ENCODE measurements at places on chromosomes 1 and 21.

DNA sequence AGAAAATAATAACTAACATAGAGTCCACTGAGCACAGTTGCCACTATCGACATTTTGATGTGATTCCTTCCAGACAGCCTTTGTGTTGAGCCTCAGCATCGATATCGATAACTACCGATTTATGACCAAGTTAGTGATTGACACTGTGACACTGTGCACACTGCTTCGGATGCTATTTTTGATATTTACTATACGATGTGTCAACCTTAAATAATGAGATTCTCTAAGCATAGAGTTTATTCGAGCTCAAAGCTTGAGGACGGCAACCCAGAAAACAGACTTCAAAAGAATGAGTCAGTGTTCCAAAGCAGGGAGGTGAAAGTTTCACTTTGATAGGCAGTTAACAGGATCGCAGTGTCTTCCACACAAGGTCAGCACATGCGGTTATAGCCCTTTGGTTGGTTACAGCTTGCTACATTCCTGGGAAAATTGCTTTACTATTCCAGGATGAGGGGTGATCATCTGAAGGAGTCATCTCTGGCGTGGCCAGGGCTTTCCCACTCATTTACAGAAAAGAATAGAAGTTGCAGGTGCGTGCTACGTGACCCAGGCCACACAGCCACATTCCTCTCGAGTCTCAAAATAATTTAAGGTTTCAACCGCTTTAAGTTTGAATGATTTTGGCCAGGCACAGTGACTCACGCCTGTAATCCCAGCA lies 53.6 kb upstream of the EFHD2 start:
- no peak for DNase-seq

DNA sequence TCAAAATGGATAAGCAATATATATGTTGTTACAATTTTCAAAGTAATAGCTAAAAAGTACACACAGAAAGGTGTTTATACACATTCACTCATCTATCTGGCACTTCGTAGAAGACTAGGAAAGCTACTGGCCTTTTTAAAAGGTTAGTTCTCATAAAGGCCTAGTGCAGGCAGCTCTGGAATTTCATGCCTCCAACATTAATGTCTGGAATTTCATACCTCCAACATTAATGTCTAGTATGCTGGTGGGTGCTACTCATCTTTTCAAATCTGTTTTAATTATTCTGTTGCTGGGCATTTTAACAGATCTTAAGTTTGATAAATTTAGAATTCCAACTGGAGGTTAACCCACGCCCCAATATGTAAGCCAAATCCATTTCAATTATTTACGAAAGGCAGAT lies 124.2 kb downstream of the AKT3 start:
- DNase-seq = no peak

DNA sequence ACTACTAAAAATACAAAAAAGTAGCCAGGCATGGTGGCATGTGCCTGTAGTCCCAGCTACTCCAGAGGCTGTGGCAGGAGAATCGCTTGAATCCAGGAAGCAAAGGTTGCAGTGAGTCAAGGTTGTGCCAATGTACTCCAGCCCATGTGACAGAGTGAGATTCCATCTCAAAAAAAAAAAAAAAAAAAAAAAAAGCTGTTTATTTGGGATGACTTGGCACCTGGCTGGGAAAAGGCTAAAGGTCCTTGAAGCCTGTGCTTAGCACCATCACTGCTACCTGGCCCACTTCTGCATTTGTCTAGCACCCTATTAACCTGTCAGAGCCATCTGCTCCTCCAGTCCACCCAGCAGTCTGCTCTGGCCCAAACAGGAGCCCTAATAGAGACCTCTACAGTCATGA lies 25.0 kb downstream of the PRDX6 start:
- no peak for DNase-seq

DNA sequence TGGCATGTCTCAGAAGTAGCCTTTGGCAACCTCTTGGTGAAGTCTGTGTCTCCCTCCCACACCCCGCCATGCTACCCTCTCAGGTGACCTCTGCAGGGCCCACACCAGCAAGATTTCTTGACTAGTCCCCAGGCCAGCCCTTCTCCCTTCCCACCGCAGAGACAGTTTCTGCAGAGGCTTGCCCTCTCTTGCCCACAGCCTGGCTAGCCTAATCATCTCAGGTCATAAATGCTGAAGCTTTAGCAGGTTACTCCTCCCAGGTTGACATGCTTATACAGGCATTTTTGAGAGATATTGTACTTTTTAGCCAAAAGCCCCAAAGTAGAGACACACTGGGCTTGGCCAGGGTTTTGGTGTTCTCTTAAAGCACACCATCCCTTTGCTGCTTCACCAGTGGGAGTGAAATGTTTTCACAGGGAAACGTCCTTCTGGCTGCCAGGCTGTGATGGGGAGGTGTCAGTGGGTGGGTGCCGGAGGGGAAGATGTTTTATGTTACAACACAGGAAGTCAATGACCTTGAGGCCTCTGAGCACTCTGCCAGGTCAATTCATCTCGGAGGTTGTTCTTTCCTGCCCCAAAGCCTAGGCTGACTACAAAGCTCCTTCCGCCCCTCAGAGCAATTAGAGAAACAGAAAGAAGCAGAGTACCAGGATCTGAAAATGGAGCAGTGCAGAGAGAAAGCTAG lies 58.5 kb downstream of the STYXL2 start:
- no peak for DNase-seq

DNA sequence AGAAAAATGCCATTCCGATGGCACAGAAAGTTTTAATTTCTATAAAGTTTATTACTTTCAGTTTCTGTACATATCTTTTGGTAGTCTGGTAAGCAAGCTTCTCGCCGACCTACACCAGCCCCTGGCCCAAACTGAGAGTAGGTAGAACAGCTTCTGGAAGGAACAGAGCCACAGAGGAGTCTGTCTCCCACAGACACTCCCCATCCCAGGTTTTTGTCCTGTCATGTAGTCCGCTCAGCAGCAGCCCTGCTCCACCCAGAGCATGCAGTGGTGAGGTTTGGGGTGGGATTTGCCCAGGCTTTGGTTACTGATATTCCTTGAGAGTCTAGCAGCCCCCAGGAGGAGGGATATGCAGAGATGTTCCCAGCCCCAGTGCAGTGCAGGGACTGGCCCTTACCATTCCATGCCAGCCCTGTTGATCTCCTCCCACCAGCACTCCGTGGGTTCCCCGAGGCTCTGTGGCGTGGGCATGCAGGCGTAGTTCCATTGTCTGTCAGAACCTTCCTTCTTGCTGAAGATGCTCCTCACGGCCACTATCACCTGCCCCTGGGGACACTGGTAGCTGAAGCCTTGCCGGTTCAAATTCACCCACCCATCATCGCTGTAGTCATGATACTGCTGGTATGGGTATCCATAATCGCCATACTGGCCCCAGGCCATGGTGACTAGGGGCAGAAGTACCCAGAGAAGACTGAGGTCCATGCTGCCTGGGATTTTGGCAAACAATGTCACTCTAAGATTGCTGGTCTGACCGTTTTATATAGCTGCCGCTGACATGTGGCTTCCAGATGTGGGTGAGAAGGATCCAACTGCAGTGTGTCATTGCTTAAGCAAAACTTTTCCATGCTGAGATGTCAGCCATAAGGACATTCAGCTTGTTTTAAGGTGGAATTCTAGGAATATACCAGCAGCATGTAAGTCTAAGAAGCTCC lies at the start of gene DPT:
TSS of gene DPT (minus strand) at position 734 of the 932 bp plus-strand sequence. CDS start at position 702, 32 bp downstream.
- no peak for DNase-seq

GRCh38 chr1:26538480-26539412 lies 9.2 kb downstream of the RPS6KA1 start:
- no peak for DNase-seq

DNA sequence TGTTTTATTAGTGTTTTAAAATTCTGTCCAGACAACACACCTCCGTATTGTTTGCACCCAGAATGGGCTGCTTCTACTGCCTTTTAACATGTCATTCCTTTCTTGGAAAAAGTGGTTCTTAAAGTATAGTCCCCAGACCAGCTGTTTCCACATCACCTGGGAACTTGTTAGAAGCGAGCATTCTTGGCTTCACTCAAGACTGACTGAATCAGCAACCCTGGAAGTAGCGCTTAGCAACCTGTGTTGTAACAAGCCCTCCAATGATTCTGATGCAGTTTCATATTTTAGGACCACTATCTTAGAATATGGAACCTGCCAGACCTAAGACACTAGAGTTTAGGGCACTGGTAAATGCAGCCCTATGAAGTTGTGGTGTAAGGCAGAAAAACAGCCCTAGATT lies 6.0 kb upstream of the PPIE start:
- DNase-seq = no peak

- no peak for DNase-seq
Measured at GRCh38 chr1:20380175-20380574, 89.5 kb downstream of the VWA5B1 start.

GRCh38 chr21:24183077-24183476 lies 1424.2 kb downstream of the MRPL39 start:
- DNase-seq = no peak

DNA sequence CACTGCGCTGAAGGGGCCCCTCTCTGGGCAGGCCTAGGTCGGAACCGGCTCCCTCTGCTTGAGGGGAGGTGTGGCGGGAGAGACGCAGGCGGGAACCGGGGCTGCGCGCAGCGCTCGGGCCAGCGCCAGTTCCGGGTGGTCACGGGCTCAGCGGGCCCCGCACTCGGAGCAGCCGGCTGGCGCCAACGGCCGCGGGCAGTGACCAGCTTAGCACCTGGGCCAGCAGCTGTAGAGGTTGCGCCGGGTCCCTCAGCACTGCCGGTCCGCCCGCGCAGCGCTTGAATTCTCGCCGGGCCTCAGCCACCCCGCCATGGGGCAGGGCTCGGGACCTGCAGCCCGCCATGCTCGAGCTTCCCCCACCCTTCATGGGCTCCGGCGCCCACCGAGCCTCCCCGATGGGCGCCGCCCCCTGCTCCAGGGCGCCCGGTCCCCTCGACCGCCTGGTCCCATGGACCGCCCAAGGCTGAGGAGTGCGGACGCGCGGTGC lies 254.6 kb downstream of the COL11A1 start:
- no peak for DNase-seq

- no peak for DNase-seq
Measured at GRCh38 chr21:30044447-30045064, 104.8 kb upstream of the GRIK1 start.

- no peak for DNase-seq
Measured at GRCh38 chr1:53442299-53442698, 16.9 kb upstream of the DMRTB1 start.

DNA sequence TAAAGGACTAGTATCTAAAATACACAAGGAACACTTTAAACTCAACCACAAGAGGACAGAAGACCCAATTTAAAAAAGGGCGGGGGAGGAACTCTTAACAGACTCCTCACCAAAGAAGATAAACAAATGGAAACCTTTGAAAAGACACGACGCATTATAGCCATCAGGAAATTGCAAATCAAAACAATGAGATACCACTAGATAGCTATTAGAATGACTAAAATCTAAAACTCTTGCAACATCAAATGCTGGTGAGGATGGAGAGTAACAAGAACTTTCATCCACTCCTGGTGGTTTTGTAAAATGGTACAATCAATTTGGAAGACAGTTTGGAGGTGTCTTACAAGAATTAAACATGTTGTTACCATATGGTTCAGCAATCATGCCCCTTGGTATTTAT lies 708.2 kb downstream of the BRINP3 start:
- no peak for DNase-seq

- DNase-seq = no peak
Measured at GRCh38 chr1:31897526-31898100, 40.6 kb downstream of the PTP4A2 start.

DNA sequence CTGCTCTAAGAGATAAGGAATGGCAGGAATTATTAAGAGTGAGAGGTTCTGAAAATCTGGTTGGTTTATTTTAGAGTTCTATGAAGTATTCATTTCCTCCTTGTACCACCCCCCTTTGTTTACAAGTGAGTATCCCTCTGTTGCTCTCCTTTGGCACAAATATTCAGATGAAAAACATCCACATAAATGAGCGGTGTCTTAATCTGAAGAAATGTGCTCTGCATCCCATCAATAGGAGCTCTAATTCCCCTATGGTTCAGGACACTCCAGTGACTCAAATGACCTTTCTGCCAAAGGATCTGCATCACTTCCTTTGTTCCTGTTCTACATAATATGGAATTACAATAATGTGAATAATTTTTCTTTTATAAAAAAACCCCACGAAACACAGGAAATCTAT lies 16.6 kb downstream of the DDAH1 start:
- DNase-seq = no peak

- no peak for DNase-seq
Measured at GRCh38 chr1:152501704-152502103, 8.9 kb upstream of the LCE5A start.

DNA sequence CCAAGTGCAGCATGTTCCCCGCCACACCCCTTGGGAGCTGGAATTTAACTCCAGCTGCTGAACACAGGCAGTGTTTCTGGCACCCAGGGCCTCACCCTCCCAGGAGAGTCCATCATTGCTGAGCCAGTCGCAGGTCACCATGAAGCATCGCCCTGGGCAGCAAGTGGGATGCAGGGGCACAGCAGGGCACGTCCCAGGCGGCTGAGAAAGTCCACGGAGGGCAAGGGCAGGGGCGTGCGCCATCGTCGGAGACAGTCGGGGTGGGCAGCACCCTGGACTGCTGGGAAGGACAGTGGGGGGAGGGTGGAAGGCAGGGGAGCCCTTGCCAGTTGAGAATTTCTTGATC lies 69.2 kb upstream of the PDE9A start:
- no peak for DNase-seq

DNA sequence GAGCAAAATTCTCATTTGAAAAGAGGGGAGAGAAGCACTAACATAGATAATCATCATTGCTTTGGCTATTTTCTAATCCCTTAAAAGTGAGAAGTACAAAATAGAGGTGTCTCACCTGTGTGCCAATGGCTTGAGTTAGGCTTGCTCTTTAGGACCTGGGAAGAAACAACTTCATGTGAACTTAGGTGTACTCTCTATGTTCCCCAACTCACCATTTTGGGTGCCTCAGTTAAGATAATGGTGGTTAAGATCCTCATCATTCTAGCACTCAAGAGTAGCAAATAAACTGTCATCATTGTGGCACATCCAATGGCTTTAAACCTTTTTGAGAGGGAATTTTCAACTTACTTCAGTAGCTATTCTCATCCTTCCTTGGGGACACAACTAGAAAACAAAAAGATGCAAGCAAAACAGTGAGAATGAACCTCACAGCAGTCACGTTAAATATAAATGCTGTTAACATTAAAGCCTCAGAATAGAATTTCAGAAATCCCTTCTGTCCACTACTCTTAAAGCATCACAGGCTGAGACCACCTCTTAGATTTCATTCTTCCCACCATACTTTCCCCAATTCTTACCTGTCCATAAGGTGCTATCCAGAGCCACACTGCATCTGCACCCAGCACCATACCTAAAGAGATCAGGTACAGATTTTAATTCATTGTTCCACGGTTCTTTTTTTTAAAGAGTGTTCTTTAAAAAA lies 1.2 kb downstream of the GAS5 start:
- no peak for DNase-seq

DNA sequence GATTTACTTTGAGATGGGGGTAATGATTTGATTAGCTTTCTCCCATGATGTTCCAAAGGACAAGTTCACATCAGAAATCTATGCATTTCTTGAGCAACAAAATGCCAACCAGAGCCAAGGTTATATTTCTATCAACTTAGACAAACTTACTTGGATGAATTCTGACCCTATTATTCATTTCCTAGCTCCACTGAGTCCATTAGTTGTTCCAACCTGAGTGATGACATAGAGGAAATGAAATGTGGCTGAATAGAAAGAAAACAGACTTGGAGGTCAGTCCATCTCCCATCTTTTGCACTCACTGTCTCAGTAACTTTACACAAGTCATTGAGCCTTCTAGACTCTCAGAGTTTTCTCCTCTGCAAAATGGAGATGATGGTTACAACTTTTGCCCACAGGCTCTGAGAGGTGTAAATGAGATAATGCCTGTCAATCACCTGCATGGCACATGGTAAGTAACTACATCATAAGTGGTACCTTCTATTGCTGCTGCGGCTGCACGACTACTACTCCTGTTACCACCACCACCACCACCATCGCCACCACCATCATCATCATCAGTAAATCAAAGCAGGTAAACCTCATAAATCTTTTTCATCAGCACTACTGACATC lies 98.2 kb downstream of the PTPN14 start:
- DNase-seq = no peak

All from stimulated activated CD4-positive, alpha-beta T cell treated with anti-CD3 and anti-CD28 coated beads, Interleukin-15, amount 100 ng/mL, for 1 hour (primary cell).